ENCODE measurements at places on chromosomes 13 and 19.

- no peak for DNase-seq
Observed at GRCh38 chr13:27953676-27954405, 15.3 kb downstream of the CDX2 start.

DNA sequence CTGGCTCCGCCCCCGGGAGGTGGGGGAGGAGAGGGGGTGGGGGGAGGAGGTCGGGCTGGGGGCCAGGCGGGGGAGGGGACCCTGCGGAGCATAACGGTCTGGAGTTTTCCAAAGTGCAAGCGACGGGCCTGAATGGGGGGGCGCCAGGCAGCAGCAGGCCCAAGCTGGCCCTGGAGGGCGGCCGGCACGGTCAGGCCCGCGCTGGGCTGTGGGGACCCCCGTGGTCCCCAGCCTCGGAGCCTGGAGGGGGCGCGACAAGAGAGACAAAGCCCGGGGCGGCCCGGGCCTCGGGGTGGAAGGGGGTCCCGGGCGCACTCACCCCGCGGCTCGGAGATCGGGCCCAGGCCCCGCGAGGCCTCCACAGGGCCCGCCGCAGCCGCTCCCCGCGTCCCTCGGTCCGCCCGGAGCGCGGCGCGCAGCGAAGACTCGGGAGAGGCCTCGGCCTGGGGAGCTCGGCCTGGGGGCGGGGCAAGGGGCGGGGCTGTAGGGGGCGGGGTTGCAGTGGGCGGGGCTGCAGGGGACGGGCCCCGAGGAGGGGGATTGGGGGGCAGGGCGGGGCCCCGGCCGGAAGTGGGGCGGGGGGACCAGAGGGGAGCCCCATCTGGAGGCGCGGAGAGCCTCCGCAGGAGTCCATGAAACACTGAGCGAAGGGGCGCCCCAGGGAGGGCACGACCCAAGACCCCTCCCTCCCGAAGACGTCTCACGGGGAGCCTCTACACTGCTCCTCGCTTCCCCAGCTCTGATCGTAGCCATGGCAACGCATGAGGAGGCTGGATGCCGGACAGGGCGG lies 47.6 kb downstream of the PTPRS start:
- no peak for DNase-seq

GRCh38 chr13:111404746-111405145 lies 84.3 kb downstream of the TEX29 start:
- DNase-seq = no peak

GRCh38 chr13:89695343-89696257 lies 1651.9 kb upstream of the MIR17HG start:
- DNase-seq = no peak

GRCh38 chr13:45109102-45109720 lies 11.1 kb upstream of the GTF2F2 start:
- no peak for DNase-seq

GRCh38 chr13:100535426-100536135 lies 53.0 kb downstream of the GGACT start:
- no peak for DNase-seq

GRCh38 chr19:49881672-49882394 lies 4.3 kb downstream of the TBC1D17 start:
- no peak for DNase-seq

GRCh38 chr19:5281588-5281987 lies 59.0 kb downstream of the PTPRS start:
- no peak for DNase-seq

DNA sequence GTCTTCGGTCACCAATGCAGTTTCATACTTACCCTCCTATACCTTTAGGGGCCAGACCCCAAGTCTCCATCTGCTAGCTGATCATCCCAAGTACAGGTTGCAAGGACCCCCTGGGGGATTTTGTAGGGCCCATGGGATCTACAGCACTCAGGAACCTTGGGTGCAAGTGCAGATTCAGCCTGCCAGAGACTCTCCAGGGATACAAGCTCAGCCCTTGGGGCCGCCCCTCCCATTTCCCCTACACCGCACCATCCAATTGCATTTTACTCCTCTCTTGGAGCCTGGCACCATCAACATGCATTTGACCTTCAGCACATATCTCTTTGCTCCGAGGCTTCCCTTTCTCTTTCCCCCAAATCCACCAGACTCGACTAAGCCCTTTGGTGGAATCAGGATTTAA lies 154.7 kb upstream of the ZNF536 start:
- no peak for DNase-seq

- DNase-seq = peak; percentile 25
Observed at GRCh38 chr13:113207890-113208420, 514 bp downstream of the PCID2 start.

GRCh38 chr13:64680739-64681138 lies 2549.4 kb downstream of the PCDH9 start:
- DNase-seq = no peak

GRCh38 chr13:73288596-73288995 lies 229.8 kb downstream of the KLF5 start:
- DNase-seq = no peak

DNA sequence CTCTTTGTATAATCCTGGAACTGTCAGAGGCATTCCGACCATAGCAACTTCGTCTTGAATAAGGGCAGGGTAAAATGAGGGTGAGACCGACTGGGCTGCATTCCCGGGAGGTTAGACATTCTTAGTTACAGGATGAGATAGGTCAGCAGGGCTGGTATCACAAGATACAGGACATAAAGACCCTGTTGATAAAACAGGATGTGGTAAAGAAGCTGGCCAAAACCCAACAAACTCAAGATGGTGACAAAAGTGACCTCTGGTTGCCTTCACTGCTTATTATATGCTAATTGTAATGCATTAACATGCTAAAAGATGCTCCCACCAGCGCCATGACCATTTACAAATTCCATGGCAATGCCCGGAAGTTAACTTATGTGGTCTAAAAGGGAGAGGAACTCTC lies 27.7 kb upstream of the MBNL2 start:
- no peak for DNase-seq

DNA sequence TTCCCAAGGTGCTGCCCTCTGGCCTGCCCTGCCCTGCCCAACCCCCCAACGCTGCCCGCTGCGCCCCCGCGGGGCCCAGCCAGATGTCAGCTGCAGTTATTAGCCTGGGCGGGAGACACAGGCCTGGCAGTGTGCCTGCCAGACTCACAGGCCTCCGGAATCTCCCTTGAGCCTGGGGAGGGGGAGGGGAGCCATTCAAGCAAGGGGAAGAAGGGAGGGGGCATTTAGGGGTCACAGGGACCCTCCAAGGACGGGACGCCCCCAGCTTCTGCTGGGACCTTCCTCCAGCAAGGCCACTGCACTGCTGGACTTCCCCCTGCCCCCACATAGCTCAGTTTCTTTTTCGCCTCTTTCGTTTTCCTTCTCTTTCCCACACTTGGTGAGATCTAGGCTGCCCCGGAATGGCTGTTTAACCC lies 2.6 kb upstream of the JUNB start:
- peak; percentile 35 for DNase-seq
